ENCODE measurements at places on chromosomes 2 and 18. TPM values are rescaled to one million over a fixed set of nuclear protein-coding genes. Genes with fewer than 3 reads are reported as not detected.

The ADRA2B gene
- not detected for total RNA-seq

DNA sequence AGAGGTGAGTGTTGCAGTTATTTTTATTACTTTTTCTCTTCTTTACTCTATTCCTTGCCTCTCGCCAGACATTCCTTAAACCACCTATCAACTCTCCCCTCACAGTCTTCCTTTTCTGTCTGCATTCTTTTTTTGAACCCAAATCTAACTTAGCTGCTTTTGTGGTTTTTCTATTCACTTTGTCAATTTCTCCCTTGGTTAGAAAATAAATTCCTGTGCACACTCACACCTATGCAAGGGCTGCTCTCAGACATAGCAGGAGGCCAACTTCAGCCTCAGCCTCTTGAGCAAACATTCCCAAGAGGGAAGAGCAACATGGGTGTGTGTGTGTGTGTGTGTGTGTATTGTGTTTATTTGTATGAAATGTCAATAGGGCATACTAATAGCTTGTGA lies 808.6 kb downstream of the RNF144A start:
- no peak for DNase-seq

- no peak for DNase-seq
Observed at GRCh38 chr18:63301434-63301833, 18.1 kb downstream of the BCL2 start.

DNA sequence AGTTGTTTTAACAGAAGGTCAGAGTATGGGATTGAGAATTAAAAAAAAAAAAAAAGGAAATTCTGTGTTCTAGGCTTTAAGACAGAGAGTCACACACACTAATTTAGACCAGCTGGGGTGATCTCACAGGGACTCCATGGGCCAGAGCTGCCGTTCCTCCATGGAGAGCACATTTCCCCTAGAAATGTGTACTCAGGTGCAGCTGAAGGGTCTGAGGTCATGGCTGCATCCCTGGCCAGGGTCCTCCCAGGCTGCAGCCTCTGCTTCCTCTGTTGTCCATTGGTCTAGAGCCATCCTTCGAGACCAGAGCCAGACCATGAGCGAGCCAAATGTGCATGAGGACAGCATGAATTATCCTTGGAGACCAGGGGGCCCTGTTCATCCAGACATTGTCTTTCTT lies 190.1 kb upstream of the TNP1 start:
- DNase-seq, result no peak

The SCYGR1 gene
- total RNA-seq, result not detected

DNA sequence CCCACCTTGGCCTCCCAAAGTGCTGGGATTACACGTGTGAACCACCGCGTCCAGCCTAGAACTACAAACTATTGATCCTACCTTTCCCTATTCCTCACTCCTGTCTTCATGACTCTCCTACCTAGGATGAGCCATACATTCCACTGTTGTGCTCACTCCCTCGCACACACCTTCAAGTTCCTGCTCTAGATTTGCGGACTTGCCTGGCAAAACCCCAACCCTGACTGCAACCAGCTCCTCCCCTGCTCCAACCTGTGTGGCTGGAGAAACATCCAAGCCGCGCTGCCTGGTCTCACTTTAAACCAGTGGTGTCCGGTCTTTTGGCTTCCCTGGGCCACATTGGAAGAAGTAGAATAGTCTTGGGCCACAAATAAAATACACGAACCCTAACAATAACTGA lies 5.0 kb upstream of the DNPEP start:
- DNase-seq, result no peak

DNA sequence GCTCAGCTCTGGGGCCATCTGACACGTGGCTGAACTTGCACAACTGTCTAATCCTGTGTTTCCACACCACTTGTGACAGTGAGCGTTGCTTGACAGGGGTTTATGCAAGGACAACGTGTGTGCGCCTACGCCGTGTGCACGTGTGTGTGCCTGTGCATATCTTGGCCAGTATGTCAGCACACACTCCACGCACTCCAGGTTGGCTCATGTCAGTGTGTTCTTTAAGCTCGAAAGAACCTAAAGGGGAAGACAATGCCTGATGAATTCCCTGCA lies 85.6 kb upstream of the SALL3 start:
- DNase-seq, result no peak

GRCh38 chr2:46937471-46937901 lies 21.9 kb upstream of the MCFD2 start:
- no peak for DNase-seq

The TUBB8B gene
- total RNA-seq, result 0.35 TPM

The CNGA3 gene
- total RNA-seq, result not detected

DNA sequence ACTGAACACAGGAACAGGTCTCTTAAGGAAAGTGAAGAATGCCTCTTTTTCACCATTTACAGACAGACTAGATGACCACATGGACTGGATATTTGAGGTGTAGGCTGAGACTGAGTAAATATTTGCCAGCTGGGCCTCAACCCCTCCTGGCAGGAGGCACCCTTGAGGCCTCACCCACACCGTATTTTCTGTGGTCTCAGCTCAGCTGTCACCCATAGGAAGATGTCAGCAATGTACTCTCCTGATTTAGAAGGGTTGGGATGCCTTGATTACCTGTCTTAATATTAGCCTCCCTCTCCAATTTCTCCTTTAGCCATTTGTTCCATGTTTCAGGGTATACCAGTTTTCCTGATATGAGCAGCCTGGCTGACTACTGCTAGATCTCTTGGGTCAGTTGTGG lies 20.3 kb downstream of the ADCYAP1 start:
- no peak for DNase-seq

DNA sequence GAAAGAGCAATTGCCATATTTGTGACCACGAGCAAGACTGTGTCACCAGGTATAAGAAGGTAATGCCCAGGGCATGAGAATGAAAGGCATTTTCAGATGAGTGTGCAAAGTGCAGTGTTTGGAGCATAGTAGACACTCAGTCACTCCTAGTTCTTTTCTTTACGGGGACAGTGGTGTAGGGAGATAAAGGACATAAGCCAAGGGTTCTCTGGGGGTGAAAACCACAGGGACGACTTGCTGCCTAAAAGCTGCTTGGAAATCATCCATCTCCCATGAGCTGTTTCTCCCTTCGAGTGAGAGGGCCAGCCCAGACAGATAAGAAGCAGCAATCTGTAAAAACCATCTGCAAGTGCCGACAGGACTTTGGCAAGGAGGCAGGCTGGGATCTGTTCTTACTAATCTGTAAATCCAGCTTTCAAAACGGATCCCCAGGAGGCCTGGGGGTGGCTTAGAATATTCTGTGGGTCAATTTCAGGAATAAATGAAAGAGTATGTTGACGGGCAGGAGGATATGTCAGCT lies 221.6 kb downstream of the LPIN1 start:
- no peak for DNase-seq

The KRTCAP3 gene
- 74.0 TPM for total RNA-seq

- DNase-seq, result no peak
Observed at GRCh38 chr18:8142131-8142711, 467.0 kb upstream of the RAB12 start.

GRCh38 chr2:11011359-11011758 lies 99.6 kb downstream of the KCNF1 start:
- DNase-seq, result no peak

The TMEM163 gene
- 3.5 TPM for total RNA-seq

The PARD6G gene
- total RNA-seq, result 0.81 TPM

- peak; percentile 10 for DNase-seq
Observed at GRCh38 chr18:8609659-8610458, 622 bp downstream of the RAB12 start.
